ENCODE measurements at places on chromosomes 5 and 9. TPM values are rescaled to one million over a fixed set of nuclear protein-coding genes. Genes with fewer than 3 reads are reported as not detected.

The NIM1K gene
- total RNA-seq = 9.3 TPM

The PPP2R2B gene
- not detected for total RNA-seq

DNA sequence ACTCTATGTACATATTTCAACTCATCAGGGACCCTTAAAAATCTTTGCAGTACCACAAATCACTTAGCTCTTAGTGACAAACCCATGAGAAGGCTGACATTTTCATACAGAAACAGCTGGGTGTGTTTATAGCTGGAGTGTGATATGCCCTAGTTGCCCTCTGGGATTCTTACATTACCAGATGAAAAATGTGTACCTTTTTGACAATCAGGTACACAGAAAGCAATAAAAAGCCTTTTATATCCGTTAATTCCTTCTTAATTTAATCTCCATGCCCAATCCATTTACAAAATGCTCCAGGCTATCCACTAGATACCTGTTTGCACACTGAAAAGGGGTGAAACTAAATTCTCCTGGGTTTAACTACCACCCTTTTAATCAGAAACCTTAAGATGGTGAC, 222.9 kb downstream of the KIAA0825 start:
- no peak for DNase-seq

DNA sequence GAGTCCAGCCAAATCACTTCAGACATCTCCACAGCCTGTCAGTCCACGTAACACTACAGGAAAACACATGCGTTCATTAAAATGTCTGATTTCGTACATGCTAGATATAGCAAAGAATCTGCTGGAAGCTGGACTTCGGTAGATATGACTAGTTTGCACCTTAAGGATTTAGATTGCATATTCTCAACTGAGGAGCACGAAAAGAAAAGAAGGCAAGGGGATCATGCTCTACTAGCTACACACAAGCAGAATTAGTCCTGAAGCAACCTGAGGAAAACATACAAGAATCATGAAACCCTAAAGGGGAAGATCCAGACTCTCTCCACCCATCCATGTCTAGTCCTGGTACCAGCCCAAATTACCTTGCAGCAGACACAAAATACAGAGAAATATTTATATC, 36.1 kb upstream of the SSBP2 start:
- no peak for DNase-seq

- DNase-seq = no peak
These were observed 120.3 kb upstream of the SPATA31C2 start for GRCh38 chr9:88258601-88259000.

Measured in Karpas-422 (cell line).